ENCODE measurements at places on chromosomes 12 and 14.

GRCh38 chr12:19620222-19620621 is 180.9 kb downstream of the AEBP2 start:
- DNase-seq: no peak

DNA sequence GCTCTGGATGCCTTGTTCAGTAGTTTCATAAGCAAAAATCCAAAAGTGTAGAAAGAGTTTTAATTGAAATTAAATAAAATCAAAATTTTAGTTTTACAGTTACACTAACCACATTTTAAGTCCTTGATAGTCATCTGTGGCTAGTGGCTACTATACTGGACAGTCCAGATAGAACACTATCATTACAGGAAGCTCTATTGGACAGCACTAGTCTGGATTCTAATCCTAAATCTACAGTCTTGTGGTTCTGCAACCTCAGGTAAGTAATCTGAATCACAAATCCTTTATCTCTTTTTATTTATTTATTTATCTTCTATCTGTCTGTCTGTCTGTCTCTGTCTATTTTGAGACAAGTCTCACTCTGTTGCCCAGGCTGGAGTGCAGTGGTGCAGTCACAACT is 18.0 kb downstream of the RAP1B start:
- DNase-seq: no peak

GRCh38 chr12:60021235-60021634 is 425.4 kb downstream of the SLC16A7 start:
- DNase-seq: no peak

- DNase-seq: no peak
Observed at GRCh38 chr14:55389330-55389729, 22.3 kb downstream of the ATG14 start.

- DNase-seq: no peak
Observed at GRCh38 chr12:42507081-42507480, 82.5 kb downstream of the PRICKLE1 start.

- DNase-seq: no peak
Observed at GRCh38 chr12:120367924-120368788, 808 bp downstream of the MSI1 start.

GRCh38 chr12:130705178-130705822 is 10.8 kb downstream of the RIMBP2 start:
- no peak for DNase-seq

DNA sequence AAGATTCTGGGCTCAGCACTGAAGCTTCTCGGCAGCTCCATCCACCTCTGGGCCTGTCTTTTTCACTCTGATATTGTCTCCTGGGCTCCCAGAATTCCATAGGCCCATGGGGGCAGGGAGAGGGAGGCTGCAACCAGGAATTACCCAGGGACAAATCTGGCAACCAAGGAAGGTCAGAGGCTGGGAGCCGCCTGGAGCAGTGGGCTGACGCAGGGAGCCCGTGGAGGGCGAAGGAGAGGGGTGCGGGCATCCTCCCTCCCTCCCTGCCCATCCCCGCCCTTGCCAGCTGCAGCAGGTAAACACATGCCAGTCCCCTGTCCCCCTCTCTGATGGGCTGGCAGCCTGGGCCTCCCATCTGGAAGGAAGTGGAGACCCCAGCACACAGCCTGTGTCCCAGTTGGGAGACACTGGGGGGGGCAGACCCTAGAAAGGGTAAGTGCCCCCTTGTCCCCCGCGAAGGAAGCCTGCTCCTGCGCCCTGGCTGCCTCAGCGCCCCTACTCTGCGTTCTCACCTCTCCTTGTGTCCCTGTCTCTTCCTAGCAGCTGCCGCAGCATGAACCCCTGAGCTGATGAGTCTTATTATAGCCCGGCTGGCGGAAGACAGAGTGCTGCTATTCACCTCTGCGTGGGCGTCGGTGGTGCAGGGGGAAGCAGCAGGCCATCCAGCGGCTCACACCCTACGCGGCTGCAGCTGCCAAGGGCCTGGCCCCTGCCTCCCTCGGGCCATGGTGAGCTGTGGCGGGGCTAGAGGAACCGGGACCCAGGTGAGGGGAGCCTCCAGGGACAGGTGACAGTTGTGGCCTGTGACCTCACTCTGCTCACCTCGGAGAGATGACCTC is 6.7 kb downstream of the LRTM2 start:
- DNase-seq: no peak

DNA sequence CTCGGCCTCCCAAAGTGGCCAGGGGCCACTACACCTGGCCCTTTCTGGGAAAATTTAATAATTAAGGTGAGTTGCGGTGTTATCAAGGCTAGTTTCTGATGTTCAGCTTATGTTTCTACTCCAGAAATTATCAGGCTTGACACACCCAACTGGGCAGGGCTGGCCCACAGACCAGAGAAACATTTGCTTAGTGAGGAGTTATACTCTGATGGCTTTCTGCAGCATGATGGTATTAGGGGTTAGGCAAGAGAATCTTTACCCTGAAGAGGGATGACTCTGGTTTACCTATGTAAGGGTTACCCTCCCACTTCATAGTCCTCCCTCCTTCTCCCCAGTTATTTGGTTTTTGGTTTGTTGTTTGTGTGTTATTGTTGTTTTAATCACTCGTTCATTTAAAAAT is 24.5 kb upstream of the HECTD1 start:
- DNase-seq: no peak

DNA sequence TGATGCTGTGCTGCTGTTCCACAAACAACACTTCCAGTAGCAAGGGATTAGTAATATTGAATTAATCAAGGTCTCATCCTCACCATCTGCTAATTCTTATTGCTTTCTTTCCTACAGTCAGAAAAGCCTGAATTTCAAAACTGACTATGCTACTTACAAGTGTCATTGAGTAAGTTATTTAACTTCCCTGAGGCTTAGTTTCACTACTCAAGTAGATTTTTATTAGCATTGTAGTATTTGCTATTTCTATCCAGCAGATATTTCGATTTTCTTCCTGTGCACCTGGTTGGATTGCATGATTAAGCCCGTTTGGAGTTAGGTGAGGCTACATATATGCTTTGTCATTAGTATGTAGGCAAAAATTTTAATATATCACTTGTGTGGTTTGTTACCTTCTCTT is 591.5 kb downstream of the TRHDE start:
- DNase-seq: no peak

DNA sequence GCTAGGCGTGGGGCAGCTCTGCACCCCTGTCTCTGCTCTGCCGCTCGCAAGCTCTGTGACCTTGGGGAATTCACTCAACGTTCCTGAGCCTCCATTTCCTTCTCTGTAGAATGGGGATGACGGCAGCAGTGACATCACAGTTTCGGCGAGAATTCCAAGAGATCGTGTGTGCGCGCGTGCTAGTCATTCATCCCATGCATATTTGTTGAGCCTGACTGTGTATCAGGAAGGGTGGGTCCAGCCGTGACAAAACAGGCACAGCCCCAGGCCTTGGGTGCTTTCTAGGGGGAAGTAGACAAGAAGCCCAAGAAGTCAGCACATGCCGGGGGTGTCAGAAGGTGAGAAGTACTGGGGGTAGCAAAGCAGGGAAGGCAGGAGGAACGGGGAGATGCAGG is 145.6 kb upstream of the NCOR2 start:
- no peak for DNase-seq

GRCh38 chr12:27937768-27938167 is 34.8 kb downstream of the PTHLH start:
- DNase-seq: no peak

- DNase-seq: no peak
Observed at GRCh38 chr12:108076556-108076955, 52.5 kb upstream of the WSCD2 start.

- DNase-seq: no peak
Observed at GRCh38 chr14:71521238-71522135, 410.7 kb upstream of the RGS6 start.

- no peak for DNase-seq
Observed at GRCh38 chr12:24553259-24553658, 395.6 kb downstream of the BCAT1 start.

- DNase-seq: no peak
Observed at GRCh38 chr12:2637371-2637770, 157.4 kb upstream of the FKBP4 start.

DNA sequence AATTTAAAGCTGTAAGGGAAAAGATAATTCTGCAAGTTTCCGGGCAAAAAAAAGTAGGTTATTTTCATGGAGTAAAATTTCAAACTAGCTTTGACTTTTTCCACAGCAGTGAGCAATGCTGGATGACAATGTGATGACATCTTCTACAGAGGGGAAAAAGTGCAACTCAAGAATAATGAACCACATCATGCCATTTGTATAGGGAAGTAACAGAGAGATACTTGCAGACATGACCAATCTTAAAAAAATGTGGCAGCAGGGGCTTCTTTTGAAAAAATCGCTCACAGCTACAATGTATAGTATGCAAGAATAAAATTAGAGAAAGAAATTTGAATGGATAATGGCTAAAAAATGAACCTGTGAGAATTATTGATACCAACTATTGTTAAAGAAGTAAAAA is 115.5 kb downstream of the DHRS2 start:
- DNase-seq: no peak

- peak; percentile 79 for DNase-seq
Observed at GRCh38 chr12:92007787-92008186, 137.9 kb downstream of the BTG1 start.

- DNase-seq: no peak
Observed at GRCh38 chr14:80385336-80385735, 174.0 kb upstream of the DIO2 start.

DNA sequence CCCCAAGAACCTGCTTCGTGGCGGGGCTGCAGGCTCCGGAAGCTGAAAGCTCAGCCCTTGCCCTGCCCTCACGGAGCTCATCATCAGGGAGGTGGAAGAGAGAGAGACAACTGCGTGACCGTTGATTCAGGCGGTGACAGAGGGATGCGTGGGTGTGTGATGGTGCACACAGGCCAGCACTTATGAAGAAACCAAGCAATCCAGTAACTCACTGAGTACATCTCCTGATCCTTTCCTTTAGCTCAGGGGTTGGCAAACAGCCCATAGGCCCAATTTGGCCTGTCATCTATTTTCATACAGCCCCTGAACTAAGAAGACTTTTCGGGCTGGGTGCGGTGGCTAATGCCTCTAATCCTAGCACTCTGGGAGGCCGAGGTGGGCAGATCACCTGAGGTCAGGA is 49.9 kb downstream of the TESC start:
- no peak for DNase-seq

GRCh38 chr12:17214929-17215328 is 609.0 kb upstream of the LMO3 start:
- DNase-seq: no peak

DNA sequence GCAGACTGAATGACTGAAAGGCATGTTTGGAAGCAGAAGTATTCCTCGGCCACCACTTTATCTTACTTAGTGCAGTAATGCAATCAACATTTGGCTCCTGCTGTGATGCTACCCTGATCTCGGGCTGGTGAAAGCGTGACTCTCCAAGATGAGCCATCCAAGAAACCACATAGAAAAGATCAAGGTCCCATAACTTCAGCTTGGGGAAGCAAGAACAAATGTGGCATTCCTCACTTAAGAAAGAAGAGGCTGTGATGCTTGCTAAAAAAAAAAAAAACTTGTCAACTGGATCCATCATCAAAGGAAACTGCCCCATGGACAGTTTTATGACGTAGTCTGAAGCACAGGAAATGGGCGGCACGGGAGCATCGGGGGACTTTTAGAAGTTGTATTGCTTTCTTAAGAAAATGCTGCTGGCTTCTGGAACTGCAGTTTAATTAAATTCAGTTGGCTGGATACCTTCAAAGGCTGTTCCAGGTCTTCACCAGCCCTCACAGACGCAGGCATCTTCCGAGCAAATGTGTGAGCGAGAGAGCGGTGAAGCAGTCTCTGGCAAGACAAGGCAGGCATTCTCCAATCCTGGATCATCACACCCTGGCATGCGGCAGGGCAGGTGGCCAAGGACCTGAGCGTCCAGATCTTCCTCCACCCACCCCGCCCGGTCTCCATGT is 38.2 kb upstream of the MAP1LC3B2 start:
- peak; percentile 94 for DNase-seq

GRCh38 chr14:62626416-62626815 is 418.8 kb downstream of the KCNH5 start:
- DNase-seq: no peak

- DNase-seq: no peak
Observed at GRCh38 chr12:89176676-89177075, 175.6 kb downstream of the DUSP6 start.

DNA sequence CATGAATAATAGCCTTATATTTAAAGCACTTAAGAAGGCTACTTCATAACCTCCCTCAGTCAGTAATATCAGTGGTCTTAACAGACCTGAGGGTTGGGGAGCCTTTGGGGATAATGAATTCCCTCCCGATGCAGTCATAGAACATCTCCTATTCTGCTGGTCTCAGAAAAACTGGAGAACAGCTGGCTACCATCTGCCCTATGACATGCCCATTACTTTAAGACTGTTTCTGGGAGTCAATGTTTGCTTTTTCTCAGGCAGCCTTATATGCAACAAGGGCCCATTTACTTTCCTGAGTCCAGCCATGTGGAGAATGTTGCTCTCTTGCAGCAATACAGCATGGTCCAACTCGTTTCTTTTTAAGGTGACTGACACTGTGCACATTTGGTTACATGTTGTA is 161.7 kb upstream of the PARP11 start:
- DNase-seq: no peak

DNA sequence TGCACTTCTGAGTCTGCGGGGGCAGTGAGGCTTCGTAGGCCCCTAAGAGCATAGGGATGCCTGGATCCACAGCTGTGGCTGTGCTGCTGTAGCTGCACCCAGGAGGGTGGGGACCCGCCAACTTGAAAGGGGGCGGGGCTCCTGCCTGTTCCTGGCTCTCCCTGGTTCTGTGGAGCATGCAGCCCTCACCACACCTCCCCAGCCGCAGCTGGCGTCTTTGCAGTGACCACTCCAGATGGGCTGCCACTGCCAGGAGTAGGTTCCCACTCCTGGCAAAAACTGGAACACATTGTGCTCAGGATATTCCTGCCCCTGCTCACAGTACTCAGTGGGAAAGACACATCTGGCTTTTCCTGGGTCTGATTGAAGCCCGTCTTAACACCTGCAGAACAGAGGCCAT is 35.8 kb downstream of the TIMELESS start:
- no peak for DNase-seq

- DNase-seq: no peak
Observed at GRCh38 chr14:103023881-103024473, 33.4 kb downstream of the CDC42BPB start.

DNA sequence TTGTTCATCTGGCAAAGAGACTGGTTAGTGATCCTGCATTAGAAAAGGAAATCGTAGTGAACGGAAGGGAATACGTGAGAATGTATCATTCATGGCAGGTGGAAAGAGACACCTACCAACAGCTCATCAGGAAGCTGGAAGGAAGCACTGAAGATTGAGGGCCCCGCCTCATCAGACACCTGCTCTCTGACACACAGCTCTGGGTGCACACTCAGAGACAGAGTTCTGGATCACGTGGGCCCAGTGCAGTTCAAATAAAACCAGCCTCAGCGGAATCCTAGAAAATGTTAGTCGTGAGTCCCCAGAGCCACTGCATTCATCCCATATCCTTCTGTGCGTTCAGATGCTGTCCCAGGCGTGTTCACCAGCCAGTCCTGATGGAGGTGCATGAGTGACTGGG is 129.7 kb downstream of the GLT1D1 start:
- no peak for DNase-seq

DNA sequence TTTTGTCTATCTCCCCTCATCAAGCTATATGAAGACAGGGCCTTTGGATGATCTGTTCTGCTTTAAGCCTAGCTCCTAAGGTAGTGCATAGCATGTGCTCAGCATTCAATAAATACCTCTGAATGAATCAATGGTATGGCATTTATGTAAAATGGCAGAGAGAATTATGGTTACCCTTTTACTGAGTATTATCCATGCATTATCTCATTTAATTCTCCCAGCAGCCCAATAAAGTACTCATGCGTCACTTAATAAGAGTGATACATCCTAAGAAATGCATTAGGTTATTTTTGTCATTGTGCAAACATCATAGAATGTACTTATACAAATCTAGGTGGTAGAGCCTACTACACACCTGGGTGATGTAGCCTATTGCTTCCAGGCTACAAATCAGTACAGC is 269.7 kb downstream of the KSR2 start:
- no peak for DNase-seq

Measured in G401 (cell line).